Left colon (tissue), 2 donors: ENCODE measurements at places on chromosomes 16 and 17.

DNA sequence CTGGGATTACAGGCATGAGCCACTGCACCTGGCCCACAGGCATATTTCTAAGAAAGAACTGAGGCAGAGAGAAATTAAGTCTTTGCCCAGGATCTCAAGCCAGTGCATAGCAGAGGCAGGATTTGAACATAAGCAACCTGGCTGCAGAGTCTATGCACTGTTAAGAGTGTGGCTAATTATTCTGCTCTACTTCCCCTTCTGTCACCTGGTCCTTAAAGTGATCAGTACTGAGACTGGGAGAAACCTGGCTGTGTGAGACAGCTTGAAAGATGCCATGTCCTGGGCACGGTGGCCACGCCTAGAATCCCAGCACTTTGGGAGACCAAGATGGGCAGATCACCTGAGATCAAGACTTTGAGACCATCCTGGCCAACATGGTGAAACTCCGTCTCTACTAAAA is 58.1 kb downstream of the IQCK start:
- DNase-seq = no peak

- DNase-seq = no peak
These were observed 140.6 kb upstream of the TNRC6C start for GRCh38 chr17:77817953-77818352.

- no peak for DNase-seq
These were observed 19.7 kb downstream of the CYB5B start for GRCh38 chr16:69443927-69444631.

GRCh38 chr16:27362570-27363245 is 39.3 kb upstream of the IL21R start:
- DNase-seq = no peak

DNA sequence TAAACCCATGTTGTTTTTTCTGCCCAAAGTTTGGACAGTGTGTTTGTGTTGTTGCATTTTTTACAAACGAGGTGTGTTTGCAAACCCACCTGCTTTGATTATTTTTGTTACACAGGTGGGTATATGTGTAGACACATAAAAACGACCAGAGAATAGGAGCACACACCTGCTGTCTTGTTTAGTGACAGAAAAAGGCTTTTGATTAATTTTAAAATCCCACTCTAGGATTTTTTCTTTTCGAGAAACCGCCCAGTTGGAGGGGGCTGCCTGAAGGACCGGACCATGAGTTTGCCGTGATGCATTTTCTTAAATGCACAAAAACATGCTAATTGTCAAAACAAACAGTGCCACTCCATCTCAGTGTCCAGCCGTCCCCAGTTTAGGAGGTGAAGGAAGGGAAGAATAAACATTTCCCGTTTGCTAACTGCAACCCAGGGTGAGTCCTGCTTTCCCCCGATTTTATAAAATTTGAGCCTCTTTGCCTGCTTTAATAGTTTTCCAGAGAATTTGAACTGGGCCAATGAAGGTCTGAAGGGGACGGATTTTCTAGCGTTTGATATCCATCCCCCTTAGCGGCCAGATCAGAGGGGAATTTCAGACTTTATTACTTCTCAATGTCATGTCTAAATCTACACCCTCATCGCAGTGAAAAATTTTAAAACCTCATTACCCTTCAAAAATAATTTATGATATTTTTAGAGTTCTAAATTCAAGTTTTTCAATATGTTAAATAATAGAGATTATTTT is 3.2 kb downstream of the FOXC2 start:
- no peak for DNase-seq

- no peak for DNase-seq
These were observed 23.9 kb downstream of the CA10 start for GRCh38 chr17:52134641-52135040.

DNA sequence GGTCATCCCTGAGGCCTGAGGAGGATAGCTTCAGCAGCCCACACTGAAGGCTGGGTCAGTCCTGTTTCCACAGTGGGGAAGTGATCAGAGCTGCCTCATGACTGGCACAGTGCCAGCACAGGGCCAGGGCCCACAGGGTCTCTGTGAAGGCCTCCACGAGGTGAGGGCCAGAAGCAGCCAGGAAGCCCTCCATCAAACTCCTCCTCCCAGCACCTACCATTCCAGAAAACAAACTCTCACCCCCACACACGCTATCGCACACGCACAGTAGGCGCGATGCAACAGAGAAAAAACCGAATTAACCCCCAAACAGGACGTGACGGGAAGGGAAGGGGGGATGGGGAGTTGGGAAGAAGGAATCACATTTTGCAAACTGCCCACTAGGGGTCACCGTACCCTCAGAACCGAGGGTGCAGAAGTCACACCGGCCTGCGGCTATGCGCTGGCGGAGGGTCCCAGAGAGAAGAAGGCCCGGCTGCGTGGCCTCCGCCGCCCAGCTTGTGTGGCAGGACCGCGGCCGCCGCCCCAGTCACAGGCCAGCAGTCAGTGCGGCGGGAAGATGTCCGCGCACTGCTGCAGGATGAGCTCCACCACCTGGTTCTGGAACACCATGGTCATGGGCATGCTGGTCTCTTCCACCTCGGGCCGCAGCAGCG is 37.6 kb downstream of the ARHGAP27 start:
- peak; percentile 74 for DNase-seq

GRCh38 chr17:21285164-21286065 is 904 bp downstream of the MAP2K3 start:
- DNase-seq = peak; percentile 49

DNA sequence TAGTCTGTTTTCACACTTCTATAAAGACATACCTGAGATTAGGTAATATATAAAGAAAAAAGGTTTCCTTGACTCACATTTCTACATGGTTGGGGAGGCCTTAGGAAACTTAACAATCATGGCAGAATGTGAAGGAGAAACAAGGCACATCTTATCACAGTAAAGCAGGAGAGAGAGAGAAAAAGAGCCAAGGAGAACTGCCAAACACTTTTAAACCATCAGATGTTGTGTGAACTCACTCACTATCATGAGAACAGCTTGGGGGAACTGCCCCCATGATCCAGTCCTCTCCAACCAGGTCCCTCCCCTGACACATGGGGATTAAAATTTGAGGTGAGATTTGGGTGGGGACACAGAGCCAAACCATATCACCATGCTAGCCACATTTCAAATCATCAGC is 547.9 kb downstream of the CDH13 start:
- no peak for DNase-seq
